LHCN-M2 (cell line): ENCODE measurements at places on chromosomes 5 and 9. TPM values are rescaled to one million over a fixed set of nuclear protein-coding genes. Genes with fewer than 3 reads are reported as not detected.

The MRPS2 gene
- total RNA-seq: 52.3 and 54.2 TPM in 2 replicates

DNA sequence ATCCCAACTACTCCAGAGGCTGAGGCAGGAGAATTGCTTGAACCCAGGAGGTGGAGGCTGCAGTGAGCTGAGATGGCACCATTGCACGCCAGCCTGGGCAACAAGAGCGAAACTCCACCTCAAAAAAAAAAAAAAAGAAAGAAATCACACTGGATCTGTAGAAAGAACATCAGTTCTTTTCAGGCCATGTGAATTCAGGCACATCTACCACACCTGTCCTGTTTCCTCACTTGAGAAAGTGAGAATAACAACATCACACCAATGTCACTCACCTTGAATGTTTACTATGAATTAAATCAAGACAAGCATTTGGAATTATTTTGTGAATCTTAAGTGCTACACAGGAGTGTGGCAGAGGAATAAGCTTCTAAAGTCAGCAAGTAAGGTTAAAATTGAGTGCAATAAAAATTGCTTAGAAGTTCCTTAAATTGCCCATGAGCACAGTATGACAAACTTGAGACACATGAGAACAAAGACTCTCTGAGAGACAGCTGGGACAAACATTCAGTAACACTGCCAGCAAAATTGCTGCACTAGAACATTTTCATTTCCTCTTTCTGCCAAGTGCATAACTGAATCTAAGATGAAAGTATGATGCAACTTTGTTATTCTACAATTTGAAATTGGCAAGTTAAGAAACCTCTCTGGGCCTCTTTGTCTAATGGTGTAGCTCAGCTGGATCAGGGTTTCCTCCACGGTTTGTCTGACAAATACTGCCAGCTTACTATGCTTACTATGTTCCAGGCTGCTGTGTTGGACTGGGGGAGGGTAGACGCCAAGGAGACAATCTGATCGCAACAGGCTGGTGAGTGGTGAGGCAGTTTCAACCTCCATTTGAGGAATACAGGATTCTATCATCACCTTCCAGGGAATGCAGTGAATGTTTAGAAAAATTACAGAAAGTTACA, 1.9 kb upstream of the RIC1 start:
- peak; percentile 84 for DNase-seq

The WNK2 gene
- total RNA-seq: not detected in 2 replicates

The IL13 gene
- total RNA-seq: not detected in 2 replicates

DNA sequence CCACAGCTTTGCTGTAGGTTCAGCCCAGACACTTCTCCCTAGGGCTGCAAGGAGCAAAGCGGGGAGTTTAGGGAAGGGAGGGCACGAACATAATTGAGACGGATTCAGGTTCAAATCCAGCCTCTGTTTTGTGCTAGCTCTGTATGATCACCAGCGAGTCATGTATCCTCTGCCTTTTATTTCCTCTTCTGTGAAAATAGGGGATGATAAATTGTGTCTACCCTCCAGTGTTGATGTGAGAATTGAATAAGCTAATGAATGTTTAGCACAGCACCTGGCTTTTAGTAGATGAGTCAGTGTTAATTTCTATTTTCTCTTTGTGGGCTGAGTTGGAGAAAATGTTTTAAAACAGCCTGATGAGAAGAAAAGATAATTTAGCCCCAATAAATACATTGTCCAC, 6.2 kb downstream of the MLANA start:
- peak; percentile 26 for DNase-seq

DNA sequence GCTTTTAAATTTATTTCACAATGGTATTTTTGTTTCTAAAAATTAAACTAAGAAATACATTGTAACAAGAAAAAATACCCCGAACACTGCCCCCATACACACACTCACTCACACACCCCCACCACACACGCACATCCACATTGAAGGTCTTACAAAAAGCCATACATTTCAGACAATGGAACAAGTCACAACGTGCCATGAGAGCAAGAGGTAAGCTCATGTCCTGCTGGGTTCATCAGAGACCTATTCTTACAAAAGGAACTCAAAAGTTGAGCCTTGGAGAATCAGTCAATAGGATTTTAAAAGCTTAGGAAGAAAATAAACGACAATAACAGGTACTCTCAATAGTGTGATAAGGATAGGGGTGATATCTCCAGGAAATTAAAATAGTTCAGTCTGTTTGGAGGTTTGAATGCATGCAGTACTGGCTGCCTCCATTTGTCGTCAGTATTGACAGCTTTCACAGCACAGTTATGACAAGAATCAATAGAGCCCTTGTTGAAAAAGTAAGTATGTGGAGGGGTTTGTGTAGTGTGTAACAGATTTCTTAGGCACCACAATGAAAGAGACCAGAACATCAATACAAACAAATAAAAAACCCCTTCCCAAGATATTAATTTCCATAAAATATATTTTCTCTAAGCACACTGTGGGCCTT, 1826.2 kb upstream of the CDH6 start:
- no peak for DNase-seq

GRCh38 chr9:83775932-83776331, 41.6 kb downstream of the GKAP1 start:
- DNase-seq: no peak
